ENCODE measurements at places on chromosomes 16 and 17.
A peak's percentile ranks its signal among the peaks of the same experiment; 100 is the strongest.

DNA sequence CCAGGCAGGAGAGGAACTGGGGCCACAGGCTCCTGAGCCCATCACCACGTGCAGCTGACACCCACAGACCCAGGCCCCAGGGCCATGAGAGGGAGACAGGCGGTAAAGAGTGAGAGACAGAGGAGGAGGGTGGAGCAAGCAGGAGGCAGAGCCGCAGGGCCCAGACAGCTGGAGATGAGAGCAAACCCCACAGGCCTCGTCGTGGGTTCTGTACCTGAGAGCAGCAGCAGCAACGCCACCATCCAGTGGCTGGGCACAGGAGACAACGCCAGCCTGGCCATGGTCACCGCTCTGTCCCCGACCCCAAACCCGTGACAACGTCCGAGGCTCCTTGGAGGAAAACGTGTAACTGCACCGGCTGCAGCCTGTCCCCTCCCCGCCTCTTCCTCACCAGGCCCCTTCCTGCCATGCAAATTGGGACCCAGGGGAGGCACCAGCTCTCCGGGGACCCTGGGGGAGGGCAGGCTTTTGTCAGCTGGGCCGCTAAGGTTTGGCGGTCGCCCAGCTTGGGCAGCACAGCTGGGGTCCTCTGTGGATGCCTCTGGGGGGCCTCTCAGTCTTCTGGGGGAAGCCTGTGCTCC, at the start of gene CD79B:
CD79B (minus strand) TSS at position 351 of the 581 bp plus-strand sequence; CDS start at position 281, 70 bp downstream.
- no peak for DNase-seq

DNA sequence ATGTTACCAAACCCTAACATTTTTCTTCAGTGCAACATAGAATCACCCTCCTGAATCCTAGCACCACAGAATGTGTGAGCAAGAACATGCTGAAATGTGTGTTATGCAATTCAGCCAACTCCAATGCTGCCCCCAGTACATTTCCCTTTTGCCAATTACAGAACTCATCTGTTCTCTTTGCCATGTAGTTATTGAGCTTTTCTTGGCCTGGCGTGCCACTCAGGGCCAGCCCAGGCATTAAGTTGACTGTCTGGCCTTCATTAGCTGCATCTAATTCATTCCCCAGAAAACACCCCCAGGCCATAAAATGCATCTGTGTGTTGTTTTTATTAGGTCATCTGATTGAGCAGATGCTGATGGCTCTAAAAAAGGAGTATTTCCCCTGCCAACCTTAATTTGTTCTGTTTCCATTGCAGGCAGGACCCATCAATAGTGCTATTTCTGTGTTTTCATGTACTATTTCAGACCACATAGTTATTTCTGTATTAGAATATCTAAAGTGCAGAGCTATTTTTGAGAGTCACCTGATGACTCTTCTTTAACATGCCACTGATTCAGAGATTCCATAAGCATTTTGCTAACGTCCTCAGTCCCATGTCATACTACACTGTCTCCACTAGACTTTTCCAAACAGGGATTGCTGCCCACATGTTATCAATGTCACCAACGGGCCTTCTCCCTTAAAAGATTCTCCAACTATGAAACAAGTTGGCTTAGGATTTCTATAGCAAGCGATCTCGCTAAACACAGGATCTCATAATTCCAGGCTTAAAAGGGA, 969.7 kb downstream of the CDH11 start:
- DNase-seq, result no peak

DNA sequence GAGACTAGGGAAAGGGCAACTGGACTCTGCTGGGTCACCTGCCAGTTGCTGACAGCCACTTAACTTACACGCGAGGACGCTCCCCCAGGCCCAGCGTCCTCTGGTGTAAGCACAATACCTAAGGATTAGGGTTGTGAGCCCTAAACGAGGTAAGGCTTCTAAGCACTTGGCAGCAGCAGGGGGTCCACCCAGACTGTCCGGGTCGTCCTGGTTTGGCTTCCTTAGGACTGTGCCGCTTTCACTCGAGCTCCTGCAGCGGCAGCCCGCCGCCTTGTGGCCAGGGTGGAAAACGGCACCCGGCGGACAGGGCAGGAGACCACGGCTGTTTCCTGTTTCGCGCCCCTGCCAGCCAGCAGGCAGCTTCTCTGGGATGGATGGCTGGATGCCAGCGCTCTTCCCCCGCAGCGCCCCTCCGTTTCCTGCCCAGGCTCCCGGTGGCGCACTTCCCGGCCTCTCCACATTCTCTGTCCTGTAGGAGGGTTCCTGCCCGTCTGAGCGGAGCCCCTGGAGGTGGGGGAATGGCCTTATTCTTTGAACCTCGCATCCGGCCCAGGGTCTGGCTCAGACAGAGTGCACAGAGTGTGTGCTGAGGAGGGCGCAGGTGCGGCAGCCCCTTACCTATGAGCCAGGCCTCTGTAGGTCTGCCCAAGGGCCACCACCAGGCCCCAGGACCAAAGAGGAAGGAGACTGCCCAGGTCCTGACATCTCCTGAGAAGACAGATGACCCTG, 47.0 kb upstream of the AMZ2 start:
- peak; percentile 49 for DNase-seq

DNA sequence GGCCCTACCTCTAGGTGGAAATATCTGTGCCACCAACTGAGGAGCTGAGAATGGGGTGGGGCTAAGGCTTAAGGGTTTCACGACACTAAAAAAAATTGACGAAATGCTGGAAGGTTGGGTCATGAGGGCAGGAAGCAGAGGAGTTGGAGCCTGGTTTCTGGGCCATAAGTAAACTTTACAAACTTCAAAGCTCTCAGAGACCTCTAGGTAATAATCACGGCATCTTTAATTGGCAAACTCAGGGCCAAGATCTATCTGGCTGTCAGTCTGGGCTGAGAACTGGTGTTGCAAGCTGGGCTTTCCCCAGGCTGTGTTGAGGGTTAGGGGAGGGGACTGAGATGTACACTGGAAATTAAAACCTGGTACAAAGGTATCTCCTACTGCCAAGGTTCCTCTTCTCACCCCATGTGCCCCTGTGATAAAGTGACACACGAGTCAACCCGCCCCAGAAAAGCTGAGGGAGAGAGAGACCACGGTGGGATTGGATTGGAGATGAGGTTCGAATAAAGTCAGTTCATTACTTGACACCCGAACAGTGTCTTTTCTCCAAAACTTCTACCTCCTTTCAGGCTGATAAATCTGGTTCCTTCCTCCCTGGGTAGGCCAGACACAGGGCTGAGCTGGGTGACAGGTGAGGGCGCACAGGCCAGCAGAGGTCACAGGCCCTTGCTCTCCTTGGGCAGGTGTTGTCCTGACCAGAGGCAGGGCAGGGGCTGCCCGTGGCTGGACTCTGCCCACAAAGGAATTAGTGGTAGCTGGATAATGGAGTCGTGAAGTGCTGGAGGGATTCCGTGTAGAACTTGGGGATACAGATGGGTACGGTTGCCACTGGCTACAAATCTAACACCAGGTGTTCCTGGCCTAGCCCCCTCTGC, 4.0 kb upstream of the ZNF768 start:
- no peak for DNase-seq

GRCh38 chr17:64515419-64515818, 8.6 kb downstream of the CEP95 start:
- DNase-seq, result no peak

DNA sequence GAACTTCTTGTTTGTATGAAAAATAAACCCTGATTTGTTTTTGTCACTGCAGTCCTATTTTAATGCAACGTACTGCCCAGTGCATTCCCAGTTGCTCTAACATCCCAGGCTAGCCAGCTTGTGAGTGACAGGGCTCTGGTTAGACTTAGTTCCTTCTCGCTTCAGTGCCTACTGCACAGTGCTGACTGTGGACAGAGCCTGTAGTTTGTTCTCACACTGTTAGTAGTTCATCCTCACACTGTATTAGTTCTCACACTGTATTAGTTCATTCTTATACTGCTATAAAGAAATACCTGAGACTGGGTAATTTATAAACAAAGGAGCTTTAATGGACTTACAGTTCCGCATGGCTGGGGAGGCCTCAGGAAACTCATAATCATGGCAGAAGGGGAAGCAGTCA, 116.6 kb upstream of the SALL1 start:
- DNase-seq, result no peak

DNA sequence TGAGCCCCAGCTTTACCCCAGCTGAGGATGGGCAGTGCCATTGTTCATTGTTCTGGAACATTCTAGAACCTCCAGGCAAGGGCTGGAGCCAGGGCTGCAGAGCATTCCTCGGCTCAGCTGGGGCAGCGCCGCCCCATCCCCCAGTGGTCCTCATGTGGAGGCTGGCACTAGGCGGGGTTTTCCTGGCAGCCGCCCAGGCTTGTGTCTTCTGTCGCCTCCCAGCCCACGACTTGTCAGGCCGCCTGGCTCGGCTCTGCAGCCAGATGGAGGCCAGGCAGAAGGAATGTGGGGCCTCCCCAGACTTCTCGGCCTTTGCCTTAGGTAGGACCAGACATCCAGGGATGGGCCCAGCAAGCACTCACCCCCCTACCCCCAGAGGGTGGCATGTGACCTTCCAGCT, at the start of gene TMEM95:
TMEM95 (plus strand) TSS at position 104 of the 400 bp plus-strand sequence; CDS start at position 153, 49 bp downstream.
- no peak for DNase-seq

DNA sequence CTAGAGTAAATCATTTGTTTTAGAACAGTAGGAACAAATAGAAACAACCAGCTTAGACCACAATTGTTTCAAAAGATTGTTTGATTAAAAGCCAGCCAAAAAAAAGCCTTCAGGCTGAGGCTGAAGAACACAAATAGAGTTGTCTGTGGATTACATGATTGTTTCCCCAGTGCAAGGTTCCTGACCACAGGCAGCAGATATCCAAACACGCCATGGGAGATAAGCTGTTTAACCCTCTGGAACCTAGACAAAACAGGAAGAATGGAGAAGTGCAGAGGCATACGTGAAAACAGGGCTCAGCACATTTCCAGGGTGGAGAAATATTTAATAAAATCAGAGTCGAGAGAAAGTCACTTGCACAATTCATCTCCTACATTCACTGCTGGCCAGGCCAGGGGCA, 21.0 kb downstream of the ATPAF2 start:
- DNase-seq, result no peak

DNA sequence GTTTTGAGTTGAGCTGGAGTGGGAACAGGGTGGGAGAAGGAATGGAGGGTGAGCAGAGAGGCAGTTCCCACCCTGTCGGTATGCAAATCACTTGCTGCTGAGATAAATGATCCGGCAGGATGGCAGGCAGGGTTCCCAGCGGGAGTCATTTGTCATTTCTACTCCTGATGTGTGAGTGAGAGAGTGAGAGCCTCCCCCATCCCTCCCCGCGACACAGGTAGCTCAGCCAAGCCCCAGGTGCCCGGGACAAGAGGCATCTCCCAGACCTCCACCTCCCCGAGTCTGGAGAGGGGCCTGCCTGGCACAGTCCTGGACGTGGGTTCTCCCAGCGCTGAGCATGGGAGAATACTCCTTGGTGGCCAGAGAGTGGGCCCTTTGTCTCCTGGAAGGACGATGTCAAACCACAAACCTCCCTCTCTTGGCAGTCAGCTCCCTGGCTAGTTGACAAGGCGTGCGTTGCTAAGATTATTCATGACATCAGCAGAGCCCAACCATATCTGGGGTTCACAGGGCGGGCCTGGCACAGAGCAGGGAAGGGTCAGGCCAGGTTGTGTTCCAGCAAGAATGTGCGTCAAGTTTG, 33.7 kb upstream of the TNRC6C start:
- no peak for DNase-seq

- DNase-seq, result no peak
Measured at GRCh38 chr16:49552313-49552928, 178.8 kb downstream of the C16orf78 start.

GRCh38 chr17:74181341-74181740, 22.1 kb upstream of the RPL38 start:
- DNase-seq, result no peak

DNA sequence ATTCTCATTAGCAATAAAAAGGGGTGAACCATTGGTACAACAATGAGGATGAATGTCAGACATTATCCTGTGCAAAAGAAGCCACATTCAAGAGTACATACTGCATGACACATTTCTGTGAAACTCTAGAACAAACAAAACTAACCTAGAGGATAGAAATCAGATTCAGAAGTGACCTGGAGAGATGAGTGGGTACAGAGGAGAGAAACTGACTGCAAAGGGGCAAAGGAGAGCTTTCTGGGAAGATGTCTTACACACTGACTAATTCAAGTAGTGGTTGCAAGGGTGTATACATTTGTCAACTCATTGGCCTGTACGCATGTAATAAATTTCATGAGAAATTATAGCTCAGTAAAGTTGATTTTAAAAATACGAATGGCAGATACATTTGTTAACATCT, 115.6 kb downstream of the GAS7 start:
- DNase-seq, result no peak

GRCh38 chr17:31778523-31778922, 80.5 kb downstream of the COPRS start:
- no peak for DNase-seq

All from AML-193 (cell line).